ENCODE measurements at places on chromosomes 16 and 17.

DNA sequence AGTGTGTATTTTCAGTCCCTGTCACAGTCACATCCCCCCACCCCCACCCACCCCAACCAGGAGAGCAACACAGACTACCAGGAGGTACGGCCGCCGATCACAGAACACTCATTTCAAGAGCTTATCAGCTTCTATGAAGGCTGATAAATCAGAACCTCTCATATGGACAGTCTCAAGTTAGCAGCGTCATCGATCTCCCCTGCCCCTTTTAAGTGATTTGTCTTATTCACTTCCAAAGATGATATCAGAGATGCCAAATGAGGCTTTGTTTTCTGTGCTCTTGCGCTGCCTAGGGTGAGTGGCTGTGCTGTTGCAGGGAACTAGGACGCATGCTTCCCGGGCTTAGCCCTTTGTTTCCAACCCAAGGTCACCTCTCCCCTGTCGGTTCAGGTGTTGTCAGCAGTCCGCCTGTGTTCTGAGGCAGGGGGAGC, 26.8 kb upstream of the PMFBP1 start:
- DNase-seq, result no peak

- no peak for DNase-seq
These were observed 22.8 kb downstream of the TRIM25 start for GRCh38 chr17:56890906-56891674.

- DNase-seq, result no peak
These were observed 16.8 kb downstream of the SMCR8 start for GRCh38 chr17:18331879-18332278.

- DNase-seq, result peak; percentile 6
These were observed 6.7 kb downstream of the SPACA3 start for GRCh38 chr17:32998111-32998886.

DNA sequence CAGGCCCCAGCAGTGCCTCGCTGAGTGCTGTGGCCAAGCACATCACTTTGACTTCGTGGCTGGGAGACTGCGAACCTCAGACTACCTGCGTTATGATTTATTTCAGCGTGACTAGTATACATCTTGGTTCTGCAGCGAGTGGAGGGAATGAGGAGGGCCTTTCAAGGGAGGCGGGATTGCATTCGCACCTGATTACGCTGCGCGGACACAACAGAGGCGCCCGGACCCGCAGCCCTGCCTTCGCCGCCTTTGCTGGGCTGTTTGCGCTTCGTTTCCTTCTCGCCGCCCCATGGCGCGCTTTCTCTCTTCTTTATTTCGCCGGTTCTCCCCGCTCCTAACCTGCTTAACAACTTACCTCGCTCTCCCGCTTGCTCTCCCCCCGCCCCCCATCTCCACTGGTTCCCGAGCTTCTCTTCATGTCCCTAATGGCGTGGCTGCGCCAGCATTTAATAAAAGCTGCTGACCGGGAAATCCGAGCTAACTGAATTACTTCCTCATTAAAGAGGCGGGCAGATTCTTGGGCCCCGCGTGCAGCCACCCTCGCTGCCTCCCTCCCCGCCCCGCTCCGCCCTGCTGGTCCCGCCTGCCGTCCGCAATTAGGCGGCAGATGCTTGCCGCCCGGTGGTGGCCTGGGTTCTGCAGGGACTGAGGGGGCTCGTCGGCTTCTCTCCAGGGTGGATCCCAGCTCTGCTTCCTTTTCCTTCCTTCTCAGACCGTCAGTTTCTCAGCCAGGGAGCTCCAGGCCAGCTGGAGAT, 257.6 kb upstream of the SDK2 start:
- no peak for DNase-seq

DNA sequence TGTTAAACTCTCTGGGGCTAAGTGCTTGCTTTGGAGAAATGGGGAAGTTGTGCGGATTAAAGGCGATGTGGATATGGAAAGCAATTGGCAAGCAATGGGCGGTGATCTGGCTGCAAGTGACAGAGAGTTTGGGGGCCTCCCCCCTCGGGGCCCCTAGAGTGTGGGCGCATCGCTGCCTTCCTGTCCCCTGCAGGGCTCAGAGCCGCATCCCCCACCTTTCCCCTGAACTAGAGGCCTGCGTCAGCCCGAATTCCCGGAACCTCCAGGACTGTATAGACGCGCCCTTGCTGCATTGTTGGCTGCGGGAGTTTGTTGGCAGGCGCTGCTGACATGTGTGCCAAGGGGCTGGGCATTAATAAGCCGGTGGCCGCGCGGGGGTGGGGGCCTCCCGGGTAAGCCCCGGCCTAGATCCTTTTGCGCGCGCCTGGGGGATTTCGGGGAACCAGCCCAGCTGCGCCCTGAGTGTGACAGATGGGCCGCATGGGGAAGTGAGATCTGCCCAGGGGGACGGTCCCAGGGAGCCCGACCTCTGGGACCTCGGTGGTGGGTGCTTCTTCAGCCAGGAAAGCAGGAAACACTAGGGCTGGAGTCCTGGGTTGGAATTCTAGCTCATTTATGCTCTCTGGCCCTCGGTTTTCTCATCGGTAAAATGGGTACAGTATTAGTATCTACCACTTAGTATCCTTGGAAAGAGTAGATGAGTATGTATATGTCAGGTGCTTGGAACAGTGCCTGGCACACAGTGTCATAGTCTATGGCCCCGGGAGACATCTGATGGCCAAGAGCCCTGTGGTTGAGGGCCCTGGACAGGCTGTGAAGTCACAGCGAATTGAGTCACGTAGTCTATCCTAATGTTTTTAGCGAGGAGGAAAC, 1.0 kb downstream of the EEF2K start:
- no peak for DNase-seq

GRCh38 chr17:55229276-55229675, 35.5 kb upstream of the HLF start:
- DNase-seq, result no peak

- DNase-seq, result no peak
These were observed 18.1 kb downstream of the ADGRG1 start for GRCh38 chr16:57646388-57647039.

DNA sequence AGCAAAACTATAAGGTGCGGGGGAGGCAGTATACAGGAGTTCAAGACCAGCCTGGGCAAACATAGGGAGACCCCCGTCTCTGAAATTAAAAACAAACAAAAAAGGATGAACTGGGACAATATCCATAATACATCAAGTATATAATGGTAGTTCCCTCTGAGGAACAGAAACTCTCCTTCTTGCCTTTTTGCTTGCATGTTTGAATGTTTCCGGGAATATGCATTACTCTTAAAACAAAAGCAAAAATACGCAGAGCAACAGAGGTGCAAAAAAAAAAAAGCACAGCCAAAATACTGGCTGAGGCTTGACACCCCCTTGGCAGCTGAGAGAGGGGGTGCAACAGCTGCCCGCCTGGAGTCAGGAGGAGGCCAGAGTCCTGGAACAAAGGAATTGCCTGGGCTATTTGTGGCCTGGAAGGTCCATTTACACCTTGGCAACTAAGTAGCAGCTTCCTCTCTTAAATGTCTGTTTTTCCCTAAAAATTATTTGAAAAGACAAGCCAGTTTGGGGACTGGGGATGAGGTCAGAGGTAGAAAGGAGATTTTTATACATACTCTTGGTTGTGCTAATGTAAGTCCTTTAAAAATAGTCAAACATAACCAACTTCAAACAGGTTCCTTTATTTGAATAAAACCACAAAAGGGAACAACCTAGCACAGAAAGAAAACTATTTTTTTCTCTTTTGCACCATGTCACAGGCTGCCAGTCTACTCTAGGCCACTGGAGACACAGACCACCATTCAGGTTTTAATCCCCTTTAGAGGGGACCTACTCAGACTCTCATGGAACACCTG, 19.5 kb downstream of the USP7 start:
- DNase-seq, result no peak

- DNase-seq, result no peak
These were observed 11.8 kb downstream of the ADGRG3 start for GRCh38 chr16:57679767-57680482.

- DNase-seq, result no peak
These were observed 30.7 kb downstream of the SPOP start for GRCh38 chr17:49647256-49647585.

DNA sequence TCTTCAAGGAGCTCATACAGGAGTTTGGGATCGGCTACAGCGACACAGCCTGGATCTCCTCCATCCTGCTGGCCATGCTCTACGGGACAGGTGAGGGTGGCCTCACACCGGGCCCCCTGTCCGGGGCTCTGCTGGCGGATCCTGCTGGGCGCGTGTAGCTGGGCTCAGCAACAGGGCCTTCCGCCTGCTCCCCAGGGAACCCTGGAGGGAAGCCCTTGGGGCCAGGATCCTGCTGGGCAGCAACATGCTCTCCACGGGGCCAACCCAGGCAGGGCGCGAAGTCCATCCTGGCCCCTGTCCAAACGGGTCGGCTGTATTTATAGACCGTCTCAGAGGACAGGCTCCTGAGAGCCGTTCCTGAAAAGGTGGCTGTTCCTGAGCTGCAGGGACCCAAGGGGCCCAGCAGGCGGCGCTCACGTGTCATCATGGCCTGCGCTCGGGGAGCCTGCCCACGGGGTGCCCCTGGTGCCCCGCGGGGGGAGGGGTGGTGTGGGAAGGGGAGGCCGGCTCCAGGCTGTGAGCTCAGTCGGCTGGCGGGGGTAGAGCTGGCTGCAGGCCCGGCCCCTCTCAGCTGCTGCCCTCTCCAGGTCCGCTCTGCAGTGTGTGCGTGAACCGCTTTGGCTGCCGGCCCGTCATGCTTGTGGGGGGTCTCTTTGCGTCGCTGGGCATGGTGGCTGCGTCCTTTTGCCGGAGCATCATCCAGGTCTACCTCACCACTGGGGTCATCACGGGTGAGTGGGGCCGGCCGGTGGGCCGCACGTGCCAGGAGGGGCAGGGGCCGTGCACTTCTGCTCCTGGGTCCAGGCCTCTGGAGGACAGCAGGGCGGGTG, 7.5 kb downstream of the SLC16A3 start:
- DNase-seq, result no peak

DNA sequence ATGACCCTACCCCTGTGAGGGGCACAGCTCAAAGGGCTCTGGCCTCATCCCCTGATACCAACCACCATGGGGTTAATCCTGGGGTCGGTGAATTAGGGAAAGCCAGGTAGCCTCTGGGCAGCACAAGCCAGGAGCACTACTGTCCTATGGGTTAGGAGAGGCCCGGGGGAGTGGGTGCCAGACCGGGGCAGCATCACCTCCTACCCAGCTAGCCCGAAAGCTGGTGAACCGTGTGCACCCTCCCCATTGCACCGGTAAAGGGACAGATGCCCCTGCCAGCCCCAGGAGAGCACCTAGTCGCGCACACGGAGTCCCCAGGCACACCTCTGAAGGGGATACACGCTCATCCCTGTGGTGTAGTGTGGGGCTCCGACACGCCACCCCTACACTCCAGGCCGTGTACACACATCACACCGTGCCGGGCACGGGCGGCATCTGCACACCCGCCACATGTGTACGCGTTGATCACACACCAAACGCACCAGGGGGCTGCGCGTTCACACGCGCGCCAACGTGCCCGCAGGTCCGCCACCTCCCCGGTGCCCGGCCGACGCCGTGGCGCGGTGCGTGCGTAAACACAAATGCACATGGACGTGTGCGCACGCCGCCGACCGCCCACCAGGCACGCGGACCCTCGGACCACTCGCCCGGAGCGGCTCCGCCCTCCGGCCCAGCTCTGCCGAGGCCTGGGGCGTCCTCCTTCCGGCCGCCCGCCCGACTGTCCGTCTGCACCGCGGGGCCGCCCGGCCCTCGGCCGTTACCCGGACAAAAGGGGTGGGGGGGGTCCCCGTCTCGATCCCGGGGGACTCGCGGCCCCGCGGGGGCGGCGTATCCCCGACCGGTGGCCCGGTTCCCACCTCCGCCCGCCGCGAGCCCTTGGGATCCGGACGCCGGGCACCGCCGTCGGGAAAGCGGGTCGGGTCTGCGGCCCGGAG, 785 bp downstream of the UBALD1 start:
- no peak for DNase-seq

- no peak for DNase-seq
These were observed 5.2 kb downstream of the IL21R start for GRCh38 chr16:27407133-27407532.

GRCh38 chr16:62190426-62190825, 154.2 kb upstream of the CDH8 start:
- no peak for DNase-seq

DNA sequence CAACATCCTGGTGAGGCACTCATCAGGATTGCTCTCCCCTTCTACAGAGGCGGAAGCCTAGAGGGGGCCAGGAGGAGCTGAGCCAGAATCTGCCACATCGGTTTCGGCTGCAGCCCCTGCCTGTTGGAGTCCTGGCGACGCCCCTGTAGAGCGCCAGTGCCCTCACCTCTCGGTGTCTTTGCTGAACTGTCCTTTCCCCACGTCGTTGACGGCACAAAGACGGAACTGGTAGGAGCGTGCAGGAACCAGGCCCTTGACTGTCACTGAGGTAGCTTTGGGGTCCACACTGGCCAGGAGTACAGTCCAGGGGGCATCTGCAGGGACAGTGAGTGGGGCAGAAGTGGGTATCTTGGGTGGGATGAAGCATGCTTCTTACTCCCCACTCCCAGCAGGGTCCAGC, 110.3 kb upstream of the CDC42EP4 start:
- no peak for DNase-seq

DNA sequence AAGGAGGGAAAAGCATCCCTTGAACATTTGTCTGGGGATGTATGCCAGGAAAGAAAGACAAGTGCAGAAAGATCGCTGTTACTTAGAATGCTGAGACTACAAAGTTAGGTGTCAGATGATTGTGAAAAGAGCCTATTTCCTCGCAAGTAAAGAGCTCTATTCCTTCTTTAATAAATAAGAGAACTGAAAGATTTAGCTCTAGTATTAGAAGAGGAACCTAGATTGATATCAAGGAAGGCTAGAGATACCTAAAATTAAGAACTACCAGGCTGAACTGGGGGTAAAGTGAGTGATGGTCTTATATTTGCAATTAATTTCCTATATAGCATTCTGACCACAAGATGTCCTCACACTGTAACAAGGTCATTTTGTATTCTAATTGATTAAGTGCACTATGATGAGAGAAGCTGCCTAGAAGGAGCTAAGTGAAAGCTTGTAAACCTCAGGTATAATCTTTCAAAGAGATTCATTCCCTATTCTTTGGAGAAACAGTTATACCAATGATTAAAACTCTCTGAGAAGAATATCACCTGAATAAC, 62.3 kb downstream of the SSH2 start:
- DNase-seq, result no peak

DNA sequence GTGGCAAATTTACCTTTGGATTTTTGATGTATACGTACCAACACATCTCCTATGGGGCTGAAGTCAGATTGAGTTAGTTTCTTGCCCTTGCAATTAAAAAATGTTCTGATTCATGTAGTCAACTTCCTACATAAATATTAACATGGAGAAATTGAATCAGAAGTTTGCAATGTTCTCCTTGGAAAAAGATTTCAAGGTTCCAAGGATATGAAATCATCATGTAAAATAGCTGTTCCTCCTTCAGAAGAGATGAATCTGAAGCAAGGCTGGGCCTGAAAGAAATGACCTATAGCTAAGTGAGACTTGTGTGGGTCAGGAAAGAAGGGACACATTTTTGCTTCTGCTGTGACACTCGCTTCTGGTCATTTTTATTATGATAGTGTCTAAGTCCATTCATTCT, 131.7 kb downstream of the RGS9 start:
- DNase-seq, result no peak

All from cerebellar nuclear complex (tissue), 1 donor.